ENCODE measurements at places on chromosomes 13 and 19.
A peak's percentile ranks its signal among the peaks of the same experiment; 100 is the strongest.

GRCh38 chr19:44051650-44052402, at the start of gene ZNF223:
TSS of gene ZNF223 (plus strand) at chr19:44052036. CDS start at chr19:44055177, 3,141 bp downstream.
- DNase-seq: peak; percentile 32

DNA sequence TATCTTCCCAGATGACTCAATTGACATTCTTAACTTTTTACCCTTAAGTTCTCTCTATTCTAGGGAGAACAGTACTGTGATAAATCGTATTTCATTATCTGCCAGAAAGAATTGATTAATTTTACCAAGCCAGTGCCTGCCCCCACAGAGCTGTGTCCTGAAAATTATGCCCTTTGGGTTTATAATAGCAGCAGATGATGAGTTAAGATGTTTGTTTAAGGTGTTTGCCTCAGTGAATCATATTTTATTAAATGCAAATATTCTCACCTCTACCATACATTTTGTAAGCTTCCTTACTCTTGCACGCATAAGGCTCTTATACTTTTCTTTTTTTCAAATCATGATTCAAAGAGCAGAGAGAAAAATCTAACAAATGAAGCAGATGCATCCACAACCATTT, 318.6 kb downstream of the DCT start:
- no peak for DNase-seq

GRCh38 chr19:44346556-44346955, 9.9 kb downstream of the ZNF112 start:
- no peak for DNase-seq

- DNase-seq: no peak
Measured at GRCh38 chr19:14347999-14348889, 33.0 kb upstream of the ADGRE5 start.

Measured in stimulated activated CD4-positive, alpha-beta T cell treated with anti-CD3 and anti-CD28 coated beads, TNF-alpha, amount 100 ng/mL, for 48 hours (primary cell).